ENCODE measurements at places on chromosomes 12 and 14.

DNA sequence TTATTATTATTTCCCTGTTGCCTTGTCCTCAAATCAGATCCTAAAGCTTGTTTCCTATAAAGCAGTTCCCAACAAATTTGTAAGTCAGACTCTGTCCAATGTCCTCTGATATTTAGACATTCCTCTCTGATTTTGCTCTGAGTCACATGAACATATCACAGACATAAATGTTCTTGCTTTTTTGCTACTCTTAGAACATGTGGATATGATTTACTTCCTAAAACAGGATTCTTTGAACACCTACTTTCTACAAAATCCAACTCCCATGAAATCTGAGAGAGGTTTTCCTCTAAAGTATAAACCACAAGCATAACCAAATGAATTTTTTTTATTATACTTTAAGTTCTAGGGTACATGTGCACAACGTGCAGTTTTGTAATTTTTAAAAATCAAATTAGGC is 181.3 kb upstream of the SLC38A2 start:
- no peak for DNase-seq

GRCh38 chr12:51705450-51705849 is 114.4 kb downstream of the SCN8A start:
- DNase-seq = no peak

DNA sequence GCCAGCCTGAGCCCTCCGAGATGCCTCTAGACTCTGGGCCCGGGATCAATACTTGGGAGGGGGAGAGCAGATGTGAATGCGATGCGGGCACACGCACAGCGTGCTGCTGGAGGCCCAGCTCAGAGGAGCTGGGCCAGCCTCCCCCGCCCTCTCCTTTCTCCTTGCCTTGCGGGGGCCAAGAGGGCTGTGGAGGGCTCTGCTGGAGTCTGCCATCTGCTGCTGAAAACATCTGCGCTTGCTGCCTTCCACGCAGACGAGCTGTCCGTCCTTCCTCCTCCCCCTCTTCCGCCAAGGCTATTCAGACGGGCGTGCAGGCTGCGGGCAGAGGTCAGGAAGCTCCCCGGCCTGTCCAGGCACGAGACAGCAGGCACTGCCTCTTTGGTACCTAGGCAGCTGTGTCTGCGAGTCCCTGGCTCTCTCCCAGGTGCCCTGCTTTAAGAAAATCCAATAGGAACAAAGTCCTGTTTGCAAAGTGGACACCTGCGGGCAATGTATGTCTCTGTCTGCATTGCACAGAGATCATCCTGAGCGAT is 75.2 kb downstream of the SPRING1 start:
- DNase-seq = peak; percentile 67

- no peak for DNase-seq
Measured at GRCh38 chr12:38892087-38892786, 13.2 kb downstream of the CPNE8 start.

DNA sequence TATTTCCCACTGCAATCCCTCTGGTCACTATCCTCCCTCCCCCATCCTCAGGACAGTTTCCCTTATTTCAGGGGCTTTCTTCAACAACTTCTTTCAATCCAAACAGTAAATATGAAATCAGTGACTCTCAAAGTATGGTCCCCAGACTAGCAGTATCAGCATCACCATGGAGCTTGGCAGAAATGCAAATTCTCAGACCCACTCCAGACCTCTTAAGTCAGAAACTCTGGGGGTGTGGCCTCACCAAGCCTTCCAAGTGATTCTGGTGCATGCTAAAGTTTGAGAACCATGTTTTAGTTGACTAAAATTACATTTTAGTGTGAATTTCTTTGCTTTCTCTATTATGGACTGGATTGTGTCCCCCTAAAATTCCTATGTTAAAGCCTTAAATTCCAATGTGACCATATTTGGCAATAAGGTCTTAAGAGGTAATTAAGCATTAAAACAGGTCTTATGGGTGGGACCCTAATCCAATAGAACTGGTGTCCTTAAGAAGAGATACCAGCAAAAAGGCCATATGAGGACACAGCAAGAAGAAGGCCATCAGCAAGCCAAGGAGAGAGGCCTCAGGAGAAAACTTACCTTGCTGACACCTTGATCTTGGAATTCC is 23.2 kb downstream of the ATP2B1 start:
- no peak for DNase-seq

GRCh38 chr12:125205386-125205785 is 140.2 kb downstream of the AACS start:
- DNase-seq = no peak

All from NCI-H1105 treated with DMSO at 0.1 percent for 48 hours (cell line).